Fibroblast of skin of scalp (primary cell): ENCODE measurements at places on chromosomes 3 and 15.

GRCh38 chr15:62841269-62841628 is 201.3 kb upstream of the TPM1 start:
- DNase-seq: peak; percentile 76

DNA sequence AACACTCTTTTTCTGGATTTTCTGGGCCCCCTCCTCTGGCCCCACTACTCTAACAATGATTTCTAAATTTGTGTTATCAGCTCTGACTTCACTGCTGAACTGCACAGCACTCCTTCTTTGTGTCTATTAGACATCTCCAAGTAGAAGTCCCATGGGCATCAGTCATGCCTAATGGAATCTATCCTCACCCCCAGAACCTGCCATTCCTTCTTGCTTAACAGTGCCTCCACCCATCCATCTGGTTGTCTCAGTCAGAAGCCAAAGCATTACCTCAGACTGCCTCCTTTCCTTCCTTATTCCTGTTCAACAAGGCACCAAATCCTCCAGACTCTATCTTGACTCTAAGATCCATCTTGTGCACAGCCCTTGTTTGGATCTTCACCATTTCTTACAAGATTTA is 36.2 kb downstream of the SSR3 start:
- DNase-seq: peak; percentile 63

GRCh38 chr3:111712294-111713167 is 117.4 kb upstream of the ZBED2 start:
- peak; percentile 6 for DNase-seq

DNA sequence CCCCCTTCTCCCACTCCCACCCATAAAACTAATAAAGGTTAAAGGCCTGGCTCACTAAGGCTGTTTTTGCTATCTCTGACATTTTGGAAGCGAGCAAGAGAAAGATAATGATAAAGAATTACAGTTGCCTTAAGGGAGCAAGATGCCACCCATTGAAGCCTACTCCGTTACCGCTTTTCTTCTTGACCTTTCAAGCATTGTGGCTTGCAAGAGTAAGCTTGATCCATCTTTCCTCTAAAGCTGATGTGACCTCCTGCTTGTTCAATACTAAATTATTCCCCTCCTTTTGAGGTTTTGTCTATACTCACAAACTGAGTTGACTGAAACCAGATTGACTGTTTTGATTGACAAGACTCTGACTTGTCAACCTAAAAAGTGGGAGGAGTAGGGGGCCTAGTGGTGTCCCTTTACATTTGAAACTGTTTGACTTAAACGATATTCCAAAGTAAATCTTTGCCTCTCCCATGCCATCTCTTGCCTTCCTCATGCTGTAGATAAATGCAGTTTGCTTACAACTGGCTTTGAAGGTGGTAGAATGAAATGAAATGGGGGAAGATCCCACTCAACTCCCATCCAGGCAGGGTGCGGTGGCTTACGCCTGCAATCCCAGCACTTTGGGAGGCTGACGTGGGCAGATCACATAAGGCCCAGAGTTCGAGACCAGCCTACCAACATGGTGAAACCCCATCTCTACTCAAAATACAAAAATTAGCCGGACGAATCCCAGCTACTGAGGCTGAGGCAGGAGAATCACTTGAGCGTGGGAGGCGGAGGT is 8.0 kb downstream of the TRIM71 start:
- DNase-seq: no peak

GRCh38 chr3:4351164-4351855 is 48.1 kb downstream of the SETMAR start:
- no peak for DNase-seq

- no peak for DNase-seq
Observed at GRCh38 chr15:37967788-37968187, 33.3 kb downstream of the TMCO5A start.

DNA sequence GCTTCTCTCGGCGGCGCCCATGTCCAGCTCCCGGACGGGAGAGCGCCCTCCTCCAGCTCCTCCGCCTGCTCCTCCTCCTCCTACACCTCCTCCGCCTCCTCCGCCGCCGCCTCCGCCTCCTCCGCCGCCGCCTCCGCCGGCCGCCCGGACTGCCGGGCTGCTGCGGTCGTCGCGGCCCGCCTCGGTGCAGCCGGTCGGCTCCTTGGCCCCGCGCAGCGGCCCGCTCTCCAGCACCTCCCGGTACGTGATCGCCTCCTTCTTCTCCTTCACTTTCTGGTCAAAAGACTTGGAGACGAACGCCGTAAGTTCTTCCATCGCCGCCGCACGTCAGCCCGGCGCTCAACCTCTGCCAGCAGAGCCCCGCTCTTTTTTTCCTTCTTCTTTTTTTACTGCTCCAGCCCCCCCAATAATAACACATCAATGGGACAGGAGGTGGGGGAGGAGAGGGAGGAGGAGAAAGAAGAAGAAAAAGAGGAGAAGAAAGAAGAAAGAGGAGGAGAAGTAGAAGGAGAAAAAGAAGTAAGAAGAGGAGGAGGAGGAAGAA is 438 bp downstream of the SHOX2 start:
- DNase-seq: peak; percentile 83

DNA sequence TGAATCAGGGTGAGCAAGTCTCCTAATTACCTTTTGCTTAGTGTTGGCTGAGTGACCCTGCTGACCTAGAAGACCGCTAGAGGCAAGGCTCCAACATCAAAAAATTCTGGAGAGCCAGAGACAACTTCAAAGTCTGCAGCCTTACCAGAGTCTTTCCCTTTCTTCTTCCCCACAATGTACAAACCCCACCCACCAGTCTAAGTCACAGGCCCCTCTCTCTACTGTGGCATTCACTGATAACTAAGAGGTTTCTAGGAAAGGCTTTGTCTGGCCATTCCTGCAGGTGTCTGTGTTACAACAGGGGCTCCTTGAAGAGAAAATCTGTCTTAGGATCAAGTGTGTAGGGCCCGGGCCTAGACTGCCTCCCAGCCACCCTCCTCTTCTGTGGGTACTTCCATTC is 525 bp downstream of the MYH15 start:
- DNase-seq: no peak

- DNase-seq: no peak
Observed at GRCh38 chr3:131216330-131216729, 165.2 kb upstream of the NUDT16 start.

- no peak for DNase-seq
Observed at GRCh38 chr3:195836476-195837135, 24.9 kb upstream of the MUC4 start.

- DNase-seq: peak; percentile 18
Observed at GRCh38 chr3:50165910-50166538, 10.9 kb downstream of the SEMA3F start.

GRCh38 chr3:169954142-169954756 is 12.4 kb upstream of the SEC62 start:
- no peak for DNase-seq

- no peak for DNase-seq
Observed at GRCh38 chr3:97981886-97982285, 9.7 kb upstream of the RIOX2 start.

DNA sequence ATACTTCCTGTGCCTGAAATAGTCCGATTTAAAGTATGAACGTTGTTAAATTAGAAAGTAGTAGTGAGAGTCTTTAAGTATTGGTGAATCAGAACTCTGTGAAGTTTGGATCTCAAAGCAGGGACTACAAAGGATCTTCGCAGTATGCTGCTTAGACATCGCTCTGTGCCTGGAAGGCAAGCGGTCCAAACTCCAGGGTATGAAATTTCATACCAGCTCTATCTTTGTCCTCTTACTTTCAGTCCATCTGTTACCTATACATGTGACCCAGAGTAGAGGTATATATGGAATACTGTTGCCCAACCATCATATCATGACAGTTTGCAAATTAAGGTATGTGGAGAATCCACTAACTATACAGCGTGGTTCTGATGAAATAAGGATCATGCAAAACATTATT is 34.5 kb downstream of the VPS8 start:
- no peak for DNase-seq

GRCh38 chr3:132242790-132243189 is 74.4 kb upstream of the ACP3 start:
- DNase-seq: no peak

- DNase-seq: no peak
Observed at GRCh38 chr15:35705884-35706585, 160.1 kb upstream of the DPH6 start.
